ENCODE measurements at places on chromosomes 7 and 10.

- DNase-seq: no peak
These were observed 128.5 kb downstream of the DKK1 start for GRCh38 chr10:52442576-52442975.

GRCh38 chr10:82759050-82759449 lies 884.1 kb downstream of the NRG3 start:
- DNase-seq: no peak

- no peak for DNase-seq
These were observed 483.2 kb downstream of the ADRA2A start for GRCh38 chr10:111560027-111560426.

DNA sequence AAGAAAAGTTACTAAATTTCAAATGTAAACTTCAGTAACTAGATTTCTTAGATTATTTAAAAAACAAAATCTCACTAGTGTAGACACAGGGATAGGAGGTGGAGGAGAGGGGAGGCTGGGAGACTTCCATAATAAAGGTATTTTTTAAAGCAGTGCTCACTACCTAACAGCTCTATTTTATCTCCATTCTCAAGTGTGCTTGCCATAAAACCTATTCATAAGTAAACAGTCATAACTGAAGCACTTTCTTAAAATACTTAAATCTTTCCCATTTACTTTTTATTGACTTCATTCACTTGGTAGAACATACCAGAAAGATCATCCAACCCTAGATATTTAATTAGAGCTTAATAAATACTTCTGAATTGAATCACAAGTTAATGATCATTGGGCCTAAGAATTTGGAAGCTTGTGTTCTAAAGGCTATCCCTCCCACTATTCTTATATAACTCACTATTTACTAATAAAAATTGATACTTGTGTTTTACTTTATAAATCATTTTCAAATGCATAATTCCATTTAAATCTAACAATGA lies 107.4 kb downstream of the SNX13 start:
- DNase-seq: no peak

DNA sequence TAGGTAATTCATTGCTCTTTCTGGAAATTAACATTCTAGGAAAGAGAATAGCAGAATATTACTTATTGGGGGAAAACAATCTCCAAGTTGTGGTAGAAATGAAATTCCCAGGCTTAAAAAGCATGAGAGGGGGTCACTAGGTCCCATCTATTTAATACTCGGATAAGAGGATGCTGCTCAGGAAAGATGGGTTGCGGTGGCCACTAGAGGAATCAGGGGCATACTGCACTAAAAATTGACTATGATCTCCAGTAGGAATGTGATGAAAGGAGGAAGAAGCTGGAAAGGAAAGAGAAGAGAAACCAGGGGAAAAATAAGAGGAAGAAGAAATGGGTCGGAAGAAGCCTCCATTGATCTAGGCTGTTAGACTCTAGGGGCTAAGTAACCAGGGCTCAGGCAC lies 192.8 kb downstream of the GPAM start:
- peak; percentile 32 for DNase-seq

GRCh38 chr10:6406220-6407033 lies 173.6 kb downstream of the PRKCQ start:
- peak; percentile 28 for DNase-seq

- DNase-seq: no peak
These were observed 13.0 kb downstream of the ATAD1 start for GRCh38 chr10:87804939-87805569.

DNA sequence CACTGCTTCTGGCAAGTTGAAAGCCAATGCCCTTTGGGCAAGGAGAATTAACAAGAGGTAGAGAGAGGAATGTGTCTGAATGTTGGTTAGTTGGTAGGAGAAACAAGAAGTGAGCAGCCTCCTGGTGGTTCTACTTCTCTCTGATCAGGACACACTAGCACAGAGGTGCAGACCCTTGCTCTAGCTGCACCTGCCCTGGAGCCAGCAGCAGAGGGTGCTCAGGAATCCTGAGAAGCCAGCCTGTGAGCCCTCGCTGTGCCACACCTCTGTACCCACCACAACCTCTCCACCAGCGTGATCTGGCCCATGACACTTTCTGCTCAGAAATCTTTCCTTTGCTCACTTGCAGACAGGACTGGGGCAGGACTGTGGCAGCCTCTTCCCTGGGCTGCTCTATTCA lies 364.7 kb downstream of the RPS24 start:
- no peak for DNase-seq

- peak; percentile 25 for DNase-seq
These were observed 150.5 kb downstream of the CYP26A1 start for GRCh38 chr10:93224005-93224779.

GRCh38 chr10:114970515-114970914 lies 32.5 kb downstream of the TRUB1 start:
- DNase-seq: peak; percentile 60

DNA sequence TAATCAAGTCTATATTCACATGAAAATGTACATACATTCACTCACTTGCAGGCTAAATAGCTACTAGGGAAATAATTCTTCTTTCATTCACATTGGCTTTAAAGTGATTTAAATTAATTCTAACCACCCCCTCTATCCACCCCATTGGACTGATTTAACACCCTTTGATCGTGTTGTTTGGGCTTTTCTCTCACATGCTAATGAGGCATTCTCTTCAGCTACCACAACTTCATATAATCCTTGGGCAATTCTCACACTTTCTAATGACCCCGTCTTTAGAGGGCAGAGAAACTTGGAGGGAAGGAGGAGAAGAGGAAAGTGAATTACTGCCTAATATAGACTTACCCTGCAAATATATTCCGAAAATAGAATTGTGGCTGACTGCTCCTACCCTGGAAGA lies 24.6 kb downstream of the GRM3 start:
- DNase-seq: no peak

- DNase-seq: no peak
These were observed 42.7 kb downstream of the ZNF438 start for GRCh38 chr10:30988831-30989435.

DNA sequence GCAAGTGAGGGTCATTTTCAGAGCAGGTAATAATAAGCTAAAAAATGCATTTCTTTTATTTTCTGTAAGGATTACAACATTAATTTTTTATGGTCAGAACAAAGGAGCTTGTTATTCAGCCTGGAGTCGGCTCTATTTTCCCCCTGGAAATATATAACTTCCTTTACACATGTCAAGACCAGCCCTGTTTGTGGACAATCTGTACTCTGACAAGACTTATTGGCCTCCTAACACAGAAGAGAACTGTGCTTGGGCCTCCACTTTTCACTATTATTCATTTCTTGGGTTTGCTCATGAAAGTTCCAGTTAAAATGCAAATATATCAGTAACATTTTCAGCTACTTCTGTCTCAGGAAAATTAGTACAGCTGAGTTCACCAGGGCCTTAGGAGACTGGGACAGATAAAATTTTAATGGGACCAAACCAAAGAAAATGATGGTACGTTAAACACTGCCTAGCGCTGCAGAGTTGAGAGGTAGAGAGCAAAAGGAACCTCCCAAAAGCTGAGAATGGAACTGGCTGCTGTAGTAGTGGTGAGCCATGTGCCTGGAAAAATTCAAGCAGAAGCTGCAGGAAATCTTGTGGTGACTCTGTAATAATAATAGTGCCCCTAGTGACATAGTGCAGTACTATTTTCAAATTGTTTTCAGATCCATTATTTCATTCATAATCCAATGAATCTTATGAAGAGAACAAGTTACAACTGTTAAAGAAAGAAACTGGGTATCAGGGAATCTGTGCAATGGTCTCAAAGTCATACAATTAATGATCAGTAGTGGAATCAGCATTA lies 227.2 kb upstream of the KIAA1217 start:
- no peak for DNase-seq

GRCh38 chr7:51080622-51081269 lies 235.9 kb downstream of the COBL start:
- DNase-seq: no peak

DNA sequence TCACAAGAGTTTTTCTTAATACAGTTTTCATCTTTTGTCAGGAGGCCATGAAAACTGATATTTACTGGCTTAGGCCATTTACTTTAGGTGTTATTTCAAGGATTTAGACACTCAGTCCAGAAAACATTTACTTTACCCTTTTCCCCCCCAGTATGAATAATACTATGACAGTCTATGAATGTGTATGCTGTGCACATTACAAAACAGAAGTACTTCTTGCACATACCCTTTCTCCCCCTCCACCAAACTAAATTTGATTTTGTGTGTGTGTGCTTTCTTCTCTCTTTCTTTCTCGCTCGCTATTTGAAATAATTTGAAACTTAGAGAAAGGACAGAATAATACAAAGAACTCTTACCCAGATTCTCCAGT lies 41.3 kb downstream of the RBM33 start:
- no peak for DNase-seq

- no peak for DNase-seq
These were observed 52.1 kb downstream of the INPP5A start for GRCh38 chr10:132589681-132590080.

GRCh38 chr10:22784668-22785067 lies 70.3 kb upstream of the PIP4K2A start:
- no peak for DNase-seq

GRCh38 chr7:70360557-70360956 lies 762.3 kb downstream of the AUTS2 start:
- no peak for DNase-seq

DNA sequence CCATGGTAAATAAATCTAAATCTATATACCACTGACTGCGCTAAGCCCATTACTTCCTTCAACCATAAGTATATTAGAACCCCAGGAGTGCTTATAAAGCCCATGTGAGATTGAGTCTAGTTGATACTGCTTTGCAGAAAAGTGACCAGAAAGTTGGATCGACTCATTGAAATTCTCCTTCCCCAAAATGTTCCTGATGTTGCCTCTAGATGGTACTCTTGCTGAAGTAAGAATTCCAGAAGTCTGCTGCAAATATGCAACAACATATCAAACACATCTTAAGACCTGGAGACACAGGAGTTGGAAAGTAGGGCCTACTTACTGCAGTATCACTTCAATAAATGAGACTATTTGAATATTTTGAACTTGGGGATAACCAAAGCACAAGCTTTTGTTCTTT lies 550.8 kb downstream of the IPMK start:
- DNase-seq: peak; percentile 55

DNA sequence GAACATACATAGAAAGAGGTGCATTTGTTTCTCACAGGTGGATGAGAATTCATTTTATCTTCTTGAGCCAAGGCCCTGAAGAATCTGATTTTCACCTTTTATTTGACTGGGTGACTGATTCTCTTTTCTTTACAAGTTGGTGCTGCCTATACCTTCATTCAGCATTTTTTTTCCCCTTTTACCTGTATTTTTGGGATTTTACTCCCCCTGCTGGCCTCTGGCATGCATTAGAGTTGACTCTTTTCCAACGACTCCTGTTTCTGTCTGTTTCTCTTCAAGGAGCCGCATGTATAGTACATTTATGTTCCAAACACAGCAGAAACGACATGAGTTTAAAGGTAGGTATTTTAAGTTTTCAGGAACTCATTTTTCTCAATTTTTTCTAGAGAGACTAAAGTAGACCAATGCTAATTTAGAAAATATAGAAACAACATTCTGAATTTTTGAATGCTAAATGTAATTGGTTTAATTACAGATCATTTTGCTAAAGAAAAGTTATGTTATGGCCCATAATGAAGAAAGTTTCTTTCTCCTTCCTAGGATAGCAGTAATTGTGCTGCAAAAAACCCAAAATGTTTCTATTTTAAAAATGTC lies 149.8 kb upstream of the HDAC9 start:
- peak; percentile 57 for DNase-seq

- DNase-seq: no peak
These were observed 380 bp downstream of the NAT16 start for GRCh38 chr7:101179713-101180112.

DNA sequence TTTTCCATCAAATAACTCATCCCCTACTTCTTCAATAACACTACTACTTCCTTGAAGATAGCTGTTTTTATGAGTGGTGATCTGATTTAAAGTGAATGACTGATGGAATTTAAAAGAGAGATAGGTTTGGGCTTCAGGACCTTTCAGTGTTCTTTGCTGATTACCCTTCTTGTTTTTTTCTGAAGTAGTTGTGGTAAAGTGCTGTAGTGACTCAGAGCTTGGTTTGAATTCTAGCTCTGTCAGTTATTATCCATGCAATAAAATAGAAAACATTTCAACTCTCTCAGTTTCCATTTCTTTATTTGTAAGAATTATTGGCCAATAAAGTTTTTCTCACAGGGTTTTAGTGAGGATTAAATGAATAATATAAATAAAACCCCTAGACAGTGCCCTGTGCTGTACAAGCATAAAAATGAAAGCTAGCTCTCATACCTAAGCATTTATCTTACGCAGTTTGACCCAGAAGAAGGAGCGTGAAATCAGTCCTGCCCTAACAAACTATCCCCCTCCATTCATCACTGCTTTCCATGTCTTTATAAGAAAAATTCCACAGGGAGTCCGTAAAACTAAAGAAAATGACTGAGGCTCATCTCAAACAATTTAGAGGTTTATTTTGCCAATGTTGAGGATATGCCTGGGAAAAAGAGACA lies 25.1 kb upstream of the AKAP9 start:
- DNase-seq: no peak

- no peak for DNase-seq
These were observed 115.2 kb upstream of the RAB18 start for GRCh38 chr10:27388761-27389399.

- no peak for DNase-seq
These were observed 54.5 kb downstream of the GSDME start for GRCh38 chr7:24702755-24703154.

- peak; percentile 76 for DNase-seq
These were observed 453.1 kb downstream of the SORCS1 start for GRCh38 chr10:106711313-106711906.

DNA sequence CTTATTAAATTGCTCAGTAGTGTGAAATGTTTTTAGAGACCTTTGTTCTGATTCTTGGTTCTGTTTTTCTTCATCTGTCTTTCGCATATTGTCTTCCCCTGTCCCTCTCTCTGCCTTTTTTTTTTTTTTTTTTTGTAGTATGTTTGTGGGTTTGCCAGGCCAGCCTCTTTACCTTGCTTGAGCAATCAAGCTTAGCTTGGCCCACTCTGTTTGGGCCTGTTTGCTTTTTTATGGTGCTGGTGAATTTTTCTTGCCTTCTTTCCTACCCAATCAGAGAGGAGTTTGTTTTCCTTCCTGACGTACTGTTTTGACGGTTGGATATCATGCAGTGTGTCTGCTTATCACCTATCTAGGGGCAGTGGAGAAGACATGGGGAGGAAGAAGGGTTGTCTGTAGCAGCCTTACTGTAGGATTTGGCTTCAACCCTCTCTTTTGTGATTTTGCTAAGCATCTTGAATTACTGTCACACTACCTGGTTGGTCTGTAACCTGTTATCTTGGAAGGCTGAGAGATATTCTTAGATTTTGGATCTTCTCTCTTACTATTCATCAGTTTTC lies 64.0 kb downstream of the BBS9 start:
- no peak for DNase-seq

GRCh38 chr10:75019370-75019769 lies 92.1 kb upstream of the SAMD8 start:
- peak; percentile 22 for DNase-seq

DNA sequence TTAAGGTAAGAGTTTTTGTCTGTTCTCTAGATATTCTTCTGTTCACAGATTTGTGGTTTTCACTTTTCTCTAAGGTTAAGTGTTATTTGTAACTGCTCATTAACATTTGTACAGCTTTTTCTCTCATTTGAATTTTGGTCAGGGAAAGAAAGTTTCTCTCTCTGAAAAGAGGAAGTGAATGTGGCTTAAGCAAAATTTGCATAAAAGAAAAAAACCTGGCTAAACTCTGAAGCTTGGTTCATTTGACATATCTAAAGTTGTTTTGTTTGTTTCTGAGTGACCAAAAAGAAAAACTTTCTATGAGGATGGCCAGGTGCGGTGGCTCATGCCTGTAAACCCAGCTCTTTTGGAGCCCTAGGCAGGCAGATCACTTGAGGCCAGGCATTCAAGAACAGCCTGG lies 22.0 kb upstream of the SLC26A4 start:
- no peak for DNase-seq
